CD4-positive, alpha-beta T cell treated with Interleukin-10 for 1 hour (primary cell): ENCODE measurements at places on chromosomes 12 and 14.

- no peak for DNase-seq
Measured at GRCh38 chr14:105761842-105762241, 235.5 kb downstream of the TMEM121 start.

GRCh38 chr12:58225203-58225877 is 284.0 kb downstream of the ATP23 start:
- DNase-seq, result no peak

DNA sequence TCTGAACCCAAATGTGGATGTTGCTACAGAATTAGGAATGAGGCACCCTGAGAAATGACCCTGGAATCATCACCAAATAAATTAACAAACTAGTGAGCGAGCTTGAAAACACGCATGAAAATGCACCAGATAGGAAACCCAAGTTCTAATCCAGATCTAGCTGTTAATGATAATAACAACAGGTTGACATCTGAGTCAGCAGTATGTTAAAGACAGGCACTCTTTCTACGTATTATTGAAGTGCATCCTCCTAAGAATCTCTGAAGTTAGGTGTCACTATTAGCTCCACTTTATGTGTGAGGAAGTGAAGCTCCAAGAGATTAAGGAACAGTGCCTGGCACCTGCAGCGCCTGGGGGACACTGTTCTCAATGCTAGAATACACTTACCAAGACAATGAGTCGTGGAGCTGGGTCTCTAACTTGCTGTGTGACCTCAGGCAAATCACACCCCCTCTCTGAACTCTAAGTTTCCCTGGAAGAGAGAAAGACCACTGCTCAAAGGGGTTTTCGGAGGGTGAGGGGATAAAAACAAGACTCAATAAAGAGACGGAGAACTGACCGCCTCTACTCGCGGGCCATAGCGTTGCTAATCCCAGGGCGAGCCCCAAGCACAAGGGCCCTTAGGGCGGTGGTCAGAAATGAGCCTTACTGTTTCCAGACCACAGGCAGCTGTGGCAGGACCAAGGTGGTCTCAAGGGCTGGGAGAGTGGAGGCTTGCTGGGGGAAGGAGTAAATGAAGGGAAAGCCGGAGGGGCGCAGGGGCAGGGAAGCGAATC is 2.1 kb downstream of the SLC6A12 start:
- DNase-seq, result no peak

DNA sequence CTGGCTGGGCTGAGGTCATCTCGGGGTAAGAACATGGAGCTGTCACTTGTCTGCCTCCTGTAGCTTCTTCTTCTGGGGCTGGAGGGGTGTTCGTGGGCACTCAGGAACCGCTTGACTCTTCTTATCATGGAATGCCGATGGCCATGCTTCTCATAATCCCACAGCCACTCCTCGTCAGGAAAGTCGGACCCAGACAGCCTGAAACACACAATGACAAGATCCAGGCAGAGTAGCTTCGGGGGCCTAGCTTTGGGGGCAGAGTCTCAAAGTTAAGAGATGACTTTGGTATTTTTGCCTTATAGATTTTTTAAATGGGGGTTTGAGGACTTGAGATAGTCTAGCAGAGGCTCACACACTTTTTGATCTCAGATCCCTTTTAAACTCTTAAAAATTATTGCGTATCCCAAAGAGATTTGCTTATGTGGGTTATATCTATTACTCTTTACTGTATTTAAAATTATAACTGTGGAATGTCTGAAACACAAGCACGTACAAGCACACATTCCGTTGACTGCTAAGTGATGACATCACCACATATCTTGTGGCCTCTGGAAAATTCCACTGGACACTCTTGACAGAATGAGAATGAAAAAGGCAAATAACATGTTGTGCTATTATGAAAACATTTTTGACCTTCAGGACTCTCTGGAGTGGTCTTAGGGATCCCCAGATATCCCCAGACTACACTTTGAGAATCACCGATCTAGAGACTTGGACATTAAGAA is 43.3 kb downstream of the BEST3 start:
- DNase-seq, result no peak

- no peak for DNase-seq
Measured at GRCh38 chr12:46360908-46361666, 11.5 kb downstream of the SLC38A2 start.

DNA sequence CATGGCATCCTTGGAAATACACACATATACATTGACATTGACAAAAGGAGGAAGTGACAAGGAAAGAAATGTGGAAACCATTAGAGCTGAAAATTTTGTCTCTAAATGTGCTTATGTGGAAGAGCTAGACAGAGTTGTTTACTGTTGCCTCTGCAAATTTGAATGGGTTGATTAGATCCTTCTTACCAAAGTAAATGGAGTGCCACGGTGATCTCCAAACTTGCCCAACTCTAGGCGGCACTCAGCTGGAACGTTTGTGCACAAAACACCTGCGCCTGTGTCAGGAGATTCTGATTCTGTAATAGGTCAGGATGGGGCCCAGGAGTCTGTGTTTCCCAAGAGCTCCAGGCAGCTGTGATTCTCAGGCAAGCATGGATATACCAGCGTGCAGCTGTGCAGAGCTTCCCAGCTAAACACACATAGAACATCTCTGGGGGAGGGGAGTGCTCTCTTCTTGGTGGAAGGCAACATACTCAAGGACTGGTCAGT is 77.8 kb upstream of the BDKRB2 start:
- no peak for DNase-seq

- no peak for DNase-seq
Measured at GRCh38 chr14:103508521-103509329, 13.9 kb downstream of the CKB start.

GRCh38 chr12:27571463-27571862 is 47.5 kb downstream of the PPFIBP1 start:
- DNase-seq, result no peak

GRCh38 chr12:64270411-64270810 is 48.3 kb upstream of the KICS2 start:
- no peak for DNase-seq

- no peak for DNase-seq
Measured at GRCh38 chr12:62247281-62248045, 12.7 kb upstream of the USP15 start.

DNA sequence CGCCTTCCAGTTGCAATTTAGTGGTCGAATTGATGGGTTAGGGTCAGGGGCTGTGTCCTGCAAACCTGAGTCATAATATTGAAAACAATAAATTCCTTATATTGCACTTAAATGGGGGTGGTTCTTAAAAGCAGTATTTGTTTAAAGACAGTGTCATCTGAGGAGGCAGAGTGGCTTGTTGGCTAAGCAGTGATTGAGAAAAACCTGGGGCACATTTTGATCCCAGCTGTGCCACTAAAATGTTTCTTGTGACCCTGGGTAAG is 48.4 kb downstream of the FBXW8 start:
- DNase-seq, result no peak

DNA sequence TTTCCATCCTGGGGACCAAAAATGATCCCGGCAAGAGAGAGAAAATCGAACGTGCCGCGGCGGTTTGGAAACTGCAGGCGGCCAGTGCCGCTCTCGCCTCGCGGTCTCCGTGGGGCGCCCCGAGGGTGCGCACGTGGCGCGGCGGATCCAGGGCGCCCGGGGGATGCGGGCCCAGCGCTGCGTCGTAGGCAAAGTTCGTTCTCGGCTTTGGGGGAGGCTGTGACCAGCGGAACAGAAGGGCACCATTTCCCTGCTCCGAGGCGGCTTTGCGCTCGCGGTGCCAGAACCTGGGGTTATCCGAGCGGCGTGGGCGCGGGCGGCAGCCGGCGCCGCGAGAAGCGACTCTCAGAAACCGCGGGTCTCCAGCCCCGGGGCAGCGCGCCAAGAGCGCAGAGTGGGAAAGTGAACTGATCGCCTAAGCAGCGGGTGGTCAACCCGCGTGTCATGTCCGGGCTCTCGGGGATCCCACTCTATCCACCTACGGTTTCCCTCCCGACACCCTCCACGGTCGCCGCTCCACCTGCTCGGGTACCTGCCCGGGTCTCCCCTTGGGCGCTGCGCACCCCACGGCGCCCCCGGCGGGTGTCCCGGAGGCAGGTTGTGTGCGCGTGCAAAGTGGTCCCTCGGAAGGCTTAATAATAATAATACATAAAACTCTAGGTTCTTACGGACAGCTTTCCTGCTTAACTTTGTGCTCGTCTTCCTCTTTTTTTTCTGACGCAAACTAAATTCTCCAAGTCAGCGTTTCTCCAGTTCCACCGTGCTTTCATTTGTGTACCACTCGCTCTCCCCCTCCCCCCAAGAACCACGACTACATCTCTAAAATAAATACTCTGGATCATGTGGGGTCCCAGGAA is 1.2 kb downstream of the ESRRB start:
- no peak for DNase-seq

DNA sequence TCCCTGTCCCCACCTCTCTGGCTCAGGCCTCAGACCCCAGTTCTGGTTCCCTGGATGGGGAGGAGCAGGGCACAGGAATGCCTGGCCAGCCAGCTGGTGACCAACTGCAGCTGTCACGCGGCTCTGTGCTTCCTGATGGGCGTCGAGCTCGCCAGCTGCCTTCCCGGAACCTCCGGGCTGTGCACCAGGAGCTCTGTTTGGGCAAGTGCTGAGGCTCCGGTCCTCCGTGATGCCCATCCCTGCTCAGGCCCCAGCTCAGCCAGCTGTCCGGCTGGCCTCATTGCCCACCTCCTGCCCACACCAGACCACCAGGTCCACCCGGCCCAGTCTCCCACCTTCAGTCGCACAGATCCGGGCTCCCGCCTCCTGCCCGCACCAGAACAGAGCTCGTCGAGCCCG is 4.8 kb downstream of the IFFO1 start:
- no peak for DNase-seq

DNA sequence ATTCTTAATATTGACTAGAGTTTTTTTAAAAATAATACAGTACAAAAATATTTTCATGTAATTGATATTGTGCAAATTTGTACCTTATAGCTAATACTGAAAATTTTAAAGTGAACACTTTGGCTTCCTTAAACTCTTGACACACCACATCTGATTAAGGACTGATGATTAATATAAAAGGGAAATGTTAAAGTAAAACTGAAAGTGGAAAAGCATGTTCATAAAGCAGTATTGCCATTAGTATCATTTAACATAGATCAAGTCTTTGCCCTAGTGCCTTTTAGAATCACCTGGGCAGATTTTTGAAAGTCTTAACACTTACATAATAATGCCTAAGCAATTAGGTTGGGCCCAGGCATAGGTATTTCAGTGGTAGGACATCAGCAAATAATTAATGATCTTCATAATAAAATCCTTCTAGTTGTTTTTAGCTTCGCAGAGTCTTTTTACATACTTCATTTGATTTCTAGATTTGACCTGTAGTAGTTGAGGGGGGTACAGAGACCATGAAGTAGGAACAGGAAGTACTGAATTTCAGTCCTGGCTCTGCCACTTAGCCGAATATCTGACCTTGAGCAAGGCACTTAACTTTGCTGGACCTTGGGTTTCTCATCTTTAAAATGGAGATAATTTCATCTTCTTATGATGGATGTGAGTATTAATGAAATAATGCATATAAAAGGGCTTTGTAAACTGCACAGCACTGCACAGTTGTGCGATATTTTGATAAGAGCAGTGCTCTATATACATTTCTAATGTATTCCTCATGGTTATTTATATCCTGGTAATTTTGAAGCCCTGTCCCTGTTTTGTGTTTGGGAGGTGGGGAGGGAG is 43.7 kb downstream of the MARK3 start:
- peak; percentile 3 for DNase-seq

DNA sequence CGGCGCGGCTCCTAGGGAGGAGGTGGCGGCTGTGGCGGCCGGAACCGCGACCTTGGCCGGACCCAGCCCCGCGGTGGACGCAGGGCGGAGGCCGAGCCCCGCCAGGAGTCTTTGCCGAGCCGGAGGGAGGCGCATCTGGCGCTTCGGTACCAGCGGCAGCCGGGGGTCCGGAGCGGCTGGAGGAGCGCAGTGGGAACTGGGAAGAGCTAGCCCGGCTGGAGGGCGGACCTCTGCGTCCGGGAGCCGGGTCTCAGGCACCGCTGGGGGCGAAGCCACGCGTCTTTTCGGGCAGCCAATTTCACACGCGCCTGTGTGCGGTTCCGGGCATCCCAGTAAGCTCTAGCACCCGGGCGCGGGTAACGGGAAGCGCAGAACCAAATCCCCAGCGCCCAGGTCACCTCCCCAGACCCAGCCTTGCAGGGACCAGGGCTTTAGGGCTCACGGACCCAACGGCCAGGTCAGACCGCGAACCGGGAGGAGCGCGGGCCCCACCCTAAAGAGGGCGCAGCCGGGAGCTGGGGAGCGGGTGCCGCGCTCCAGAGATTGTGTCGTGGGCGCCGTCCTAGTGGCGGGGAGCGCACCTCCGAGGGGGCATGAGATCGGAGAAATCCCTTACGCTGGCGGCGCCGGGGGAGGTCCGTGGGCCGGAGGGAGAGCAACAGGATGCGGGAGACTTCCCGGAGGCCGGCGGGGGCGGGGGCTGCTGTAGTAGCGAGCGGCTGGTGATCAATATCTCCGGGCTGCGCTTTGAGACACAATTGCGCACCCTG is 89.4 kb downstream of the GALNT8 start:
- DNase-seq, result peak; percentile 11

DNA sequence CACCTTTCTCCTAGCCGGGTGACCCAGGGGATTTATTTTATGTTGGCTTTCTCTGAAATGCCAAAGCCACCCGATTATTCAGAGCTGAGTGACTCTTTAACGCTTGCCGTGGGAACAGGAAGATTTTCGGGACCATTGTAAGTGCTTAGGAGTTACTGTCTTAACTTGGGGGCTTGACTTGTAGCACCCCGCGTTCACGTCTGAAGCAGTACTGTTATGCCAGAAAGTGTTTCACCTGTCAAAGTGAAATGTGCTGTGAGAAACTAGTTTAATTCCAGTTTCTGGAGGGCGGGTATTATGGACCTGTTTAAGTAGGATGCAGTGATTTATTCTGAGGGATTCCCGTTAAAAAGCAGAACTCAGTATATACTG is 218 bp downstream of the LYSET start:
- DNase-seq, result no peak

DNA sequence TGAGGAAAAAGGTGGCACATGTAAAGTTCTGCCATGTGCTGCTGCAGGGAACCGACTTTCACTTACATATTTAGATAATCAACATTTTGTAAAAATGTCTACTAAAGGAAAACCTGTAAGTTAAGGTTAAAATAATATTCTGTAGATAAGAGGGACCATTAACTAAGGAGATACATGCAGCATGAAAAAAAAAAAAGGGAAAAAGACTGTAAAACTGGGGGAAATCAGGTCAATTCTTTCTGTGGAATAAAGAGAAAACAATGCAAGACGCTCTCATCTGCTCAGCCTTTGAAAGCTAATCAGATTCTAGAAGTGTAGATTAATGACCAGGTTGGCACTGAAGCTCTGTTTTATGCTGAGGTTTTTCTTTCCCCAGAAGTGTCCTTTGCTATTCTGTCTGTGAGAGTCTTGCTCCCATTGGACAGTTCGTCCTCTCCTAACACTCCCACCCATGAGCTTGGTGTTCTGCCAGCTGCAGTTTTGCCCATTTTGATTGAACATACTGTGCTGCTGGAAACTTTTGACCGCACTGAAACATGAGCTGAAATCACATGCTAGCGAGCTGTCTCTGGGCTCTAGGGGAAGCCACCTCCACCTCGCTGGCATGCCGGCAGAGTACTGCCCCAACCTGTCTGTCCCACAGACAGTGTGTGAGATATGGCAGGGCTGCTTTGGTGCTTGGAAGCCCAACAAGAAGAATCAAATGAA is 39.7 kb downstream of the PPTC7 start:
- no peak for DNase-seq

GRCh38 chr12:3300833-3301401 is 190.1 kb upstream of the PRMT8 start:
- DNase-seq, result no peak
